ENCODE measurements at places on chromosomes 1 and 21. TPM values are rescaled to one million over a fixed set of nuclear protein-coding genes. Genes with fewer than 3 reads are reported as not detected.

The GJC2 gene
- total RNA-seq: 0.47 TPM

The MSH4 gene
- total RNA-seq: not detected

The CYP4A11 gene
- not detected for total RNA-seq

The CD5L gene
- total RNA-seq: not detected

The NVL gene
- 21.1 TPM for total RNA-seq

The WNT4 gene
- 0.44 TPM for total RNA-seq

The P3H1 gene
- 28.7 TPM for total RNA-seq

The C8B gene
- total RNA-seq: not detected

The PCP4 gene
- total RNA-seq: not detected

The SAMD11 gene
- 16.2 TPM for total RNA-seq

The TMOD4 gene
- not detected for total RNA-seq

The RAP1GAP gene
- total RNA-seq: 10.7 TPM
